ENCODE measurements at places on chromosomes 4 and X.
A peak's percentile ranks its signal among the peaks of the same experiment; 100 is the strongest.

GRCh38 chr4:105896984-105897775 is 1.9 kb downstream of the NPNT start:
- DNase-seq = no peak

GRCh38 chr4:45004847-45005565 is 278.6 kb upstream of the GNPDA2 start:
- no peak for DNase-seq

GRCh38 chrX:38654302-38654701 is 93.0 kb downstream of the TSPAN7 start:
- no peak for DNase-seq

DNA sequence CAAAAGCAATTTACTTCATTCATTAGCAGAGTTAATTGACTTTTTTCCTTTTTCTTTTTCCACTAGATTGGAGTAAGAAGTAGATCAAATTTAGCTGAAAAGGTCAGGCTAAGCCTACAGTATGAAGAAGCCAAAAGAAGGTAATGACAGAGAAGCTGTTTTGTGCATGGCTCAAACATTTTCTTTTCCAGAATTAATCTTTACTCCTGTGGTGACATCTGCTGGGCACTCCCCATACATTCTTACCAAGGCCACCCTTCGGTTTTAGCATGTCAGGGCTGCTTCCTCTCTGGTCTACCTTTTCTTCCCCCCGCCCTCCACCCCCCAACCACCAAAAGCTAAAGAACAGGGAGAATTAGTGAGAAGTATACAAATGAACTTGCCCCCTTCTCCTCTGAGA is 70.2 kb downstream of the CLDN22 start:
- DNase-seq = peak; percentile 14

Data from stimulated activated CD4-positive, alpha-beta T cell treated with anti-CD3 and anti-CD28 coated beads, Interleukin-15, amount 100 ng/mL, for 24 hours (primary cell).